ENCODE measurements at places on chromosomes 7 and 10. TPM values are rescaled to one million over a fixed set of nuclear protein-coding genes. Genes with fewer than 3 reads are reported as not detected.
A peak's percentile ranks its signal among the peaks of the same experiment; 100 is the strongest.

The ANKRD2 gene
- total RNA-seq: 0.86 TPM

The OR6V1 gene
- not detected for total RNA-seq

The ZNF248 gene
- 11.3 TPM for total RNA-seq

The MRPL43 gene
- 67.3 TPM for total RNA-seq

The RNF32 gene
- total RNA-seq: 0.43 TPM

The ITPRID1 gene
- total RNA-seq: not detected

The CTNNA3 gene
- not detected for total RNA-seq

The BCAP29 gene
- total RNA-seq: 62.2 TPM

The OAT gene
- total RNA-seq: 224 TPM

The PAX2 gene
- not detected for total RNA-seq

The LRRC61 gene
- 6.8 TPM for total RNA-seq

- peak; percentile 67 for DNase-seq
Measured at GRCh38 chr7:6106140-6106904, 75.1 kb downstream of the ANKRD61 start.

GRCh38 chr7:35036361-35037171 is 719 bp downstream of the DPY19L1 start:
- peak; percentile 68 for DNase-seq

GRCh38 chr7:781186-781849 is 51.0 kb upstream of the SUN1 start:
- peak; percentile 11 for DNase-seq

GRCh38 chr10:50312464-50313437 is 61.4 kb upstream of the ASAH2 start:
- peak; percentile 59 for DNase-seq

DNA sequence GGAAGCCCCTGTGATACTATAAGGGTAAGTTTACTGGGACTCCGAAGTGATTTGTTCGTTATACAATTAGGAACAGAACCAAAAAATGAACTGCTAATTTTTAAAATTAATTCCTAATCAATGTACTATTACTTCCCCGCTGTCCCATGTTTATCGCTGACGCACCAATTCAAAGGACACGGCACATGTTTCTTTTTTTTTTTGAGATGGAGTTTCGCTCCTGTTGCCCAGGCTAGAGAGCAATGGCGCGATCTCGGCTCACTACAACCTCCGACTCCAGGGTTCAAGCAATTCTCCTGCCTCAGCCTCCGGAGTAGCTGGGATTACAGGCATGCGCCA is 1.5 kb upstream of the FMC1 start:
- no peak for DNase-seq

- DNase-seq: no peak
Measured at GRCh38 chr7:141193066-141193465, 119.2 kb downstream of the TMEM178B start.

DNA sequence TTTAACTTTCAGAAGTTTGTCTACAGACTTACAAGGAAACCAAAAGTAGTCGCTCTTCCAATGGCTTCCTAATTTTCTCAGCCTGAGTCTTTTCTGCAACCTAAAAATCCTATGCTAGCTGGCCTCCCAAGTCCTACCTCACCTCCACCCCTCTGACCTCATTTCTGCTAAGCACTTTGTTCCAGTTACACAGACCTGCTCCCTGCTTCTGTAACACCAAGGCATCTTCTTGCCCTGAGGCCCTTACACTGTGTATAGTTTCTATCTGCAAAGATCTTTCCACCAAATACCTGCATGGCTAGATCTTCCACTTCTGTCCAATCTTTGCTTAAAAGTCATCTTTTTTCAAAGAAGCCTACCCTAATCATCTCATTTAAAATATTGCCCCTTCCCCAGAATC is 1.9 kb upstream of the SNX13 start:
- no peak for DNase-seq

GRCh38 chr7:151081170-151082101 is 827 bp upstream of the FASTK start:
- DNase-seq: peak; percentile 37

DNA sequence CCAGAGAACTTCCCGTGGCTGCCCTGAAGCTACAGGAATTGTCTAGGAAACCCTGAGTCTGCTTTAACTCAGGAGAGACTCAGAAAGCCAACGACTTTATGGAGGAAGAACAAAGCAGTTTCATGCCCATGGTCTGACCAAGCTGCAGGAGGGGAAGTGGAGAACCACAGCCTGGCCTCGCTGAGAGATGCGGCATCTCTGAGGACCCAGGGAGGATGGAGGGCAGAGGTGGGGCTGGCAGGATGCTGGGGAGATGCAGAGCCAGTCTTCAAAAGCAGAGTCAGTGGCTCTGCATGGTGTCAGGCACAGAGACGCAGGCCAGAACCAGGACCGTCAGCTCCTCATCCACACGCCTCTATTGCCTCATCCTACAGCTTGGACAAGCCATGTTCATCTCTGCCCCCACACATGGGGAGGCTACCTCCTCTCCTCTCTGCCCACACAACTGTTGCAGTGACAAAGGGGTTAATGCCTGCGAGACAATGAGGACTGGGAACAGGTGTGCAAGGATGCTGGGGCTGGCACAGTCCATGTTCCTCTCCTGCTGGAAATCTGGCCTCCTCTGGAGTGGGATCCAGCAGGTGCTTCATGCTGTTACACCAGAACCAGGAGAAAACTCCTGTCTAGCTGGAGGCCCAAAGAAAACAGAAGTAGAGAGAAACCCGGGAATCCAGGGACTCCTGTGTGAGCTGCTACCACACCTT is 267.0 kb downstream of the PLXNA4 start:
- DNase-seq: no peak

DNA sequence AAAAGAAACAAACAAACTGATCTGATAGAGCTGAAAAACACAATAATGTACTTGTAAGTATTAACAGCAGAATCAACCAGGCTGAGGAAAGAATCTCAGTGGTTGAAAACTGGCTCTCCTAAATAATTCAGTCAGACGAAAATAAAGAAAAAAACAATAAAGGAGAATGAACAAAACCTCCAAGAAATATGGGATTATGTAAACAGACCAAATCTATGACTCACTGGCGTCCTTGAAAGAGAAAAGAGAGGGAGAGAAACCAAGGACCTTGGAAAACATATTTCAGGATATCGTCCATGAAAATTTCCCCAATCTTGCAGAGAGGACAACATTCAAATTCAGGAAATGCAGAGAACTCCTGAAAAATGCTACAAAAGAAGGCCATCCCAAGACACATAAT is 62.9 kb downstream of the FBXL13 start:
- DNase-seq: peak; percentile 29

GRCh38 chr10:3958472-3958996 is 173.5 kb upstream of the KLF6 start:
- no peak for DNase-seq

GRCh38 chr10:19468413-19468812 is 347.8 kb upstream of the PLXDC2 start:
- peak; percentile 2 for DNase-seq

DNA sequence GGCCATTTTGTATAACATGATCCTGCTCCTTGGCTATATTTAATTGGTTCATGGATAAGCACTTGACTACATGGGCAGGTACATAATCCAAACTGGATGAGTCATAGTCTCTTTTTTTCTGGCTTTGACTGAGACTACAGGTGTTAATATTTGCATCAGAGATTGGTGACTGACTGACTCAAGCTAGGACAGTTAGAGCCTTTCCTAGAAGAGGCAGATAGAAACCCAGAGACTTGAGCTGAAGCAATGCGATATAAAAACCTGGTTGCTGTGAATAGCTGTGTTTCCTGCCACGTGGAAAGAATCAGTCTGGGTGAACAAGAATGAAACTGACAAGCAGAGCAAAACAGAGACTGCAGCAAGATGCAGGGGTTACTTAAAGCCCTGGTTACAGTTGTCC is 81.0 kb downstream of the SAMD9 start:
- no peak for DNase-seq

DNA sequence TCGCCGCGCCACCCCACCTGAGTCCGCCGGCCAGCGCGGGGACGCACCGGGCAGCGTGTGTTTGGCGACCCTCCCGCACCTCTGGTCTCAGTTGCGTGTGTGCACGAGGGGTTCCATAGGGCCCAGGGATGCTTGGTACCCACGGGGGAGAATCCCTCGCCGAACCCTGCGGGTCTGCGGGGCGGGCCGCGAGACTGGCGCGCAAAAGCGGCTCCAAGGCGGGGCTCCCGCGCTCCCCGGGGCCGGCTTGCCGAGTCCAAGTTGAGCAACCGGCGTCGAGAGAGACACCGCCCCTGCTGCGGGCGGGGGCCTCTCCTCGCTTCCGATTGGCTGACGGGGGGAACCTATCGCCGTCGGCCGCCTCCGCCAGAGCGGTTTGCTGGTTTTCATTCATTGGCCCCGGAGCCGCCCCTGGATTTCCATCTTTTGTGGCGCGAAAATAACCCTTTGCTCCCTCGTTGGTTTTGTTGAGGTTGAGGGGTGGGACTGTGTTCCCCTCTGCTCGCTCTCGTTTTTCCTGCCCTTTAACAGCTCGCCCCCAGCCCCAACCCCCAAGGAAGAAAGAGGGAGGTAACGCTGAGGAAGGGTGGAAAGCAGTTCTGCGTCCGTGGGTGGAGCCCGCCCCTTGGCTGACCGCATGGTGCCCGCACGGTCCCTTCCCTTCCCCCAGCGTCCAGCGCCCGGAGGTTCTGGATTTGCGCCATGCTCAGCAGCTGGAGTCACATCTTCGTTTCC is 4.0 kb upstream of the IGF2BP3 start:
- DNase-seq: peak; percentile 96

All from fibroblast of villous mesenchyme (primary cell).